ENCODE measurements at places on chromosomes 16 and 17. TPM values are rescaled to one million over a fixed set of nuclear protein-coding genes. Genes with fewer than 3 reads are reported as not detected.

DNA sequence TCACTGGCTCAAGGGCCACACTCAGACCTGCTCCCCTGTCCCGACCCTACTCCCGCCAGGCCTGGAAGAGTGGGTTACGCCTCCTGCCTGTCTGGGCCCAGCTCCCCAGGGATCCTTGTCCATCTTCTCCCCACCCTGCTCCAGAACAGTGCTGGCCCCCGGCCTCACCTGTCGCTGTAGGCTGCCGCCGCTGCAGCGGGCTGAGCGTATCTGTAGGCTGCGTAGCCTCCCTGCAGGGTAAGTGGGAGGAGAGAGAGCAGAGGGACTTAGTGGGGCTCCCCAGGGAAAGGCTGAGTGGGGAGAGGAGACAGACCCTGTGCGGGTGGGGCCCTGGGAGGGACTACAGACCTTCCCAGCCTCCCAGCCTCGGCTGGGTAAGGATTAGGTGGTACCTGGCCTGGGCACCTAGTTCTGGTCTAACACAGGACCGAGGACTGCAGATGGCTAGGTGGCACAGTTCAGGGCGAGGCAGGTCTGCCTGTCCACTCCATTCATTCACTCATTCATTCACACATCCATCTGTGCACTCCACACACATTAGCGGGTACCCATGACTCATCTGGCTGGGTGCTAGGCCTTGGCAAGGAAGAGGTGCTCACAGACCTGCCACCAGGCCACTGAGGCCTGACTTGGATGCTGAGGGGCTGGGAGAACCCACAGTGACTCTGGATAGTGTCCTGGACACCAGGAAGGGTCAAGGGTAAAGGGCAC, 20.9 kb downstream of the ENGASE start:
- no peak for DNase-seq

DNA sequence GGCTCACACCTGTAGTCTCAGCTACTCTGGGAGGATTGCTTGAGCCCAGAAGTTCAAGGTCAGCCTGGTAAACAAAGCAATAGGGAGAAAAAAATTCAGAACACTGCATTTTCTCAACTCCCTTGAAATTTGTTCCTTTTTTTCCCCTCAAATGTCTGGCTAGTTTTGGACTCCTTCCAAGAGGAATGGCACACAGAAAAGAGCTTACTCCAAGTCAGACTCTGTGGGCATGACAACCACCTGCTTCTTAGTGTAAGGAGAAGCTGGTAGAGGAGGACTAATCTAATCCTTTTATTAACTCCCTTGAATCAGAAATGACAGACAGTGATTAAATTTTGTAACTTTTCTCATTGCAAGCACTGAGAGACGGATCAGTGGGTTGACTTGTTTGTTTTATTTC, 27.9 kb upstream of the HYDIN start:
- no peak for DNase-seq

- no peak for DNase-seq
Observed at GRCh38 chr17:60423865-60424264, 1.6 kb downstream of the CHCT1 start.

DNA sequence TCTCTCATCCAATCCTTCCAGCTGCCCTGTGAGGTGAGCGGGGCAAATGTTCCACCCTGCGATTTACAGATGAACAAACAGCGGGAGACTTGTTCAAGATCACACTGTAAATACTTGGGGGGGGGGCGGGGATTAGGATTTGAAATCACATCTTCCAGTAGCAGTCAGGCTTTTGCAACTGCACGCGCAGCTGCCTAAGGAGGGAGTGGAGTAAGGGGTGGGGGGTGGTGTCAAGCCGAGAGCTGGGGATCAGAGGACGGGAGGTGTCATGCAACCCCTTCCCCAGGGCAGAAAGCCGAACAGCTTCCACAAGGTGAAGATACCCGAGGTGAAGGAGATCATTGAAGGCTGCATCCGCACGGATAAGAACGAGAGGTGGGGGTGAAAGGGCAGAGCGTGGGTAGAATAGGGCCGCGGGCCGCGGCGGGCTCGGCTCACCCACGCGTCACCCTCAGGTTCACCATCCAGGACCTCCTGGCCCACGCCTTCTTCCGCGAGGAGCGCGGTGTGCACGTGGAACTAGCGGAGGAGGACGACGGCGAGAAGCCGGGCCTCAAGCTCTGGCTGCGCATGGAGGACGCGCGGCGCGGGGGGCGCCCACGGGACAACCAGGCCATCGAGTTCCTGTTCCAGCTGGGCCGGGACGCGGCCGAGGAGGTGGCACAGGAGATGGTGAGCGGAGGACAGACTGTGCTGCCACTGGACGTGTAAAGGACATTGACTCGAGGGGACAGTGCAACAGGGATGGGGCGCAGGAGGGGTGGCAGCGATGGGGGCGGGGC, 4.6 kb downstream of the WNK4 start:
- DNase-seq, result no peak

DNA sequence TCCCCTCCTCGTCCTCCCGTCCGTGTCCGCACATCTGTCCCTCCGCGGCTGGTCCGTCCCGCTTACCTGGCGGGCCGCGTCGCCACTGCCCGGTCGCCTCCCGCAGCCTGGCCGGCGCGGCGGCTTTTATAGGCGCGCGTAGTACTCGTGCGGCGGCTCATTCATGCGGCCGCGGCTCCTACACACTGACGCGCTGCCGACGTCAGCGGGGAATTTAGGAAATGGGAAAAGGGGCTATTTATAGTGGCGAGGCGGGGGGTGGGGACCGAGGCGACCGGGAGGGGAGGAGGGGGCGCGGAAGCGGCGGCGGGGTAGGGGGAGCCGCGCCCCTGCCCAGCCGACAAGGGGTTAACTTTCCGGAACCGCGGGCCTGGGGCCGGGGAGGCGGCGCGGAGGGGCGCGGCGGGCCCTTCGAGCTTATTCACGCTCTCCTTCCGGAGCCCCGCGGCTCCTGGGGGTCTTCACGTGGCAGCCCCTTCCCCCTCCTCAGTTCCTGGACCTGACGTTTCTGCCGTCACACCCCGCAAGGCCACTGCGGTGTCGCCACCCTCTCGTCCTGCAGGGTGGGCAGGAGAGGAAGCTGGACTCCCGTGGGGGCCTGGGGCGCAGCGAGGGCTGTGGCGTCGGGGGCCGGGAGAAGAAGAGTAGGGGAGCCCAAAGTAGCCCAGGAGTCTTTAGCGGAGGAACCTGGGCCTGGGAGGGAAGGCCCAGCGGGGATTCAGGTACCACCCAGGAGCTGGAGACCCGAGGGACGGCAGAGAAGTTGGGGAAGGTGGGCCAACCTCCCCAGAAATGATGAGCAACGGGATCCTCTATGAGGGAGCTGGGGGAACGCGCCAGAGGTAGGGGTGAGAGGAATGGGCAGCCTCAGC, 3.6 kb upstream of the HIC1 start:
- DNase-seq, result no peak

DNA sequence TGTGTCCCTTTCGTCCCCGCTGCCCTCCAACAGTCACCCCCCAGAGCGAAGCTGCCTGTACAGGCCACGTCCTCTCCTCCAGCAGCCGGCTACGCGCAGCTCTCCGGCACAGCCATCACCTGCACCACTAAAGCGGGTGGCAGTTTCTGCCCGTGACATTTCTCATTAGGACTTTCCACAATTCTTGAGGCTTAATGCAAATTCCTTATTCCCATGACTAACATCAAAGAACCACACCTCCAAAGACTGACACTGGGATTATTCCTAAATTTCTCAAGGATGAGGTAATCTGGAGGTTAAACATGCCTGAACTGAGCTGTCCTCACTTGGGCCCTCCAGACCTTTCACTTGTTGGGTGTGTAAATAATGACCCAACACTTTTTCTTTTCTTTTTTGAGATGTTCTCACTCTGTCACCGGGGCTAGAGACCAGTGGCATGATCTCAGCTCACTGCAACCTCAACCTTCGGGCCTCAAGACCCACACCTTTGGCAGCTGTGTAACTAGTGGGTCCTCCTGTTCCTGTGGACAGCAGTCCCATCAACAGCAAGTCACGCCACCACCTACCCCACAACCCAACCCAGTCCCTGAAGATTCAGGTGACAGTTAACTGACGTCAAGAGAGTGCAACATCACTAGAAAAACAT, 11.7 kb downstream of the ANKRD11 start:
- no peak for DNase-seq

GRCh38 chr17:49358641-49359247, 3.3 kb downstream of the ZNF652 start:
- no peak for DNase-seq

GRCh38 chr17:47630614-47631013, 19.1 kb upstream of the KPNB1 start:
- no peak for DNase-seq

GRCh38 chr16:29756654-29757053, 10.9 kb upstream of the C16orf54 start:
- no peak for DNase-seq

DNA sequence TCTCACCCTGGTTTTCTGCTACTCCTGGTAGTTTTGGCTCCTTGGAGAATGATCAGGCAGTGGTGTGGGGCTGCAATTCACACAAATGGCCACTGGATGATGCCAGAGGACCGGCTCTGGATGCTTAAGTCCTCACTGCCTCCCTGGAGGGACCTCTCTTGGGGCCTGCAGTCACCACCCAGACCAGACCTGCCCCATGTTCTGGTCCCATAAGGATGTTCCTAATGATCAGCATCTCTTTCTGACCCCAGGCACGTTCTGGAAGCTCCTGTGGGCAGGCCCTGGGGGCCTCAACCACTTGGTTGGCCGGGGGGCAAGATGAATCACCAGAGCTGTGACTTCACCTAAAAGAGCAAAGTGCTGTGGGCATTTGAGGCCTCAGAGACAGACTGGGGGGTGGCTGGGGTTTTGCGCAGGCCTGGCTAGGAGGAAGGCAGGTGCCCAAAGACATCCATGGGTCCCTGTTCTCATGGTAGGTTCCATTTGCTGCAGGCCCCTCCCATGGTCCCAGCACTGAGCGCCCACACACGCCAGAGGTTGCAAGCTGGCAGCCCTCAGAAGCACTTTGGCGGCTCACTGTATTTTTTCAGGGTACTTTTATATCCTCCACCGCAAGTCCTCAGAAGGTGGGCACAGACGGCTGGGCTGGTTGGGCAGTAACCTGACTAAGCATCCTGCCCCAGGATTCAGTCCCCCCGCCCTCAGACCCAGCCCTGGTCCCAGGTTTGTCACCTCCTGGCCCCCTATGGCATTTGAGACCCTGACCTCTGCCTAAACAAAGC, 53.2 kb downstream of the NT5M start:
- peak; percentile 66 for DNase-seq

DNA sequence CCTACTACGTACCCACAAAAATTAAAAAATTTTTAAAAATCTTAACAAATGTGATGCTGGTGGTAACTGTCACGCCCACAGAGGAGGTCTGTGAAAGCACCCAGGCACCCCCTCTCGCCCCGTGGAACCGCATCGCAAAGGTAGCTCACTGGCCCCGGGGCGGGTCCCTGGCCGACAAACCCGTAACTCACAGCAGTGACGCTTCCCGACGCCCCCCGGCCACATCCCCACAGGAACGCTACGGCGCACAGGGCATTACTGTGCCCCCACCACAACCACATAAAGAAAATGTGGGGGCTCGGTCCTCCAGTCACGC, 366 bp downstream of the ANKS3 start:
- DNase-seq, result no peak

GRCh38 chr17:82441691-82442487, 8.7 kb downstream of the CYBC1 start:
- DNase-seq, result no peak

DNA sequence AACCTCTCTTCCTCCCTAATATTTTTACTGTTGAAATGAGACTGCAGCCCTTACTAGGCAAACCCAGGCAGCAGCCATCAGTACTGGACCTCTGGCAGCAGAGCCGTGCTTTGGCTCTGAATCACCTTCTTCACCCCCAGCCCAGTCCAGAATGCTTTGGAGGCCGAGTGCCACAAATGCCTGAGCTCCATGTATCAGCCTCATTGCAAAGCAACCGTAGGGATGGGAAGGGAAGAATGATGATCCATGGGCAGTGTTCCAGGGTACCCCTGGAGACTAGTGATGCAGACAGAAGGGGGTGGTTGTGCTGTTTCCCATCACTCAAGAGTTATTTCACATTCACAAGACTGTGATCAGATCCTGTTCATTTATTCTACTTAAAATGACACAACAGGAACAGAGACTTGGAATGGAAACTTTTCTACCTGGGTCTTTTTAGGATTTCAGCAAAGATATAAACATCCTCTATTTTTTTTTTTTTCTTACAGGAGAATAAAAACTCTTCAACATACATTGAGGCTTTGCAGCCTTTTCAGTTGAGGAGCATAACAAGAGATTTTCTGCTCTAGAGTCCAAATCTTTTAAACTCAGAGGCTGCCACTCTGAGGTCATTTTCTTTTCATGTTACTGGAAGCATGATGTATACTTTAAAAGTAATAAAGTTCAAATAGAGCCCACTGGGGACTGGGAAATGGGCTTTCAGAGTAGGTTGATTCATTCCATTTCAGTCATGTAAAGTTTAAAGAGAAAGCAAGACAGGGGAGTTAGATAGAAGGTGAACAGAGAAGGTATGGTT, 138.3 kb downstream of the KCNJ2 start:
- no peak for DNase-seq

- DNase-seq, result no peak
Observed at GRCh38 chr16:56911771-56912571, 20.0 kb upstream of the HERPUD1 start.

GRCh38 chr16:48524348-48525200, 85.4 kb downstream of the N4BP1 start:
- DNase-seq, result peak; percentile 55

DNA sequence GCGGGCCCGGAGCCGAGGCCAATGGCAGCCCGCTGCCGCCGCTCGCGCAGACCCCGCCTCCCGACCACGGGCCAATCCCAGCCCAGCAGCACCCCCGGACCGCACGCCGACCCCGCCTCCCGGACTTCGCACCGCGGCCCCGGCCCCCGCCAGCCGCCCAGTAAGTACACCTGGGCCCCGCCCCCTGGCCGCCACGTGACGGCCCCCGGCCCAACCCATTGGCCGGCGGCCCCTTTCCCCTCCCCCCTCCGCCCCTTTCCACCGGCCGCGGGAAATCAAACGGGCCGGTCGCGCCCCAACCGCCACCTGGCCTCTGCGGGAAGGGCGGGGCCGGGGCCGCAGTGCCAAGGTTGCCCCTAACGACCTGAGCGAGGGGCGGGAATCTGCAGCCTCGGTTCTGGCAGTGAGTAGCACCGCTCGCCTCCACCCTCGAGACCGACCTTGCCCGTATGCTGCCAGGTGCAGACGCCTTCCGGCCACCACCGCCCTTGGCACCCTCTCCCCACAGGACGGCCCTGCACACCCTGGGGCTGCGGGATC, at the start of gene YBX2:
TSS of gene YBX2 (minus strand) at position 26 of the 540 bp plus-strand sequence. CDS start 139 bp downstream, outside the sequence.
- no peak for DNase-seq

DNA sequence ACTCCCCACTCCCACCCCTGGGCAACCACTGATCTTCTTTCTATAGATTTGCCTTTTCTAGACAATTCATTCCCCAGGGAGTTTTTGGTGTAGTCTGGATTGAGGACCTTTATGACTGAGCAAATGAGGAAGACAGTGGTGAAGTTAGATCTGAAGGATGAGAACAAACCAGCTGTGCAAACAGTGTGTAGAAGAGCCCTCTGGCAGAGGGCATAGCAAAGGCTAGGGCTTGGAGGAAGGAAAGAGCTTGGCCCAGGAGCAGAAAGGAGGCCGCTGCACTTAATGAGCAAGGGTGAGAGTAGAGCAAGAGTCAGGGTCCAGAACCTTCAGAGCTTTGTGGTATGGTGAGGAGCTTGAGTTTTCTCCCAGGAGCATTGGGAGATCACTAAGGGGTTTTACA, 352.7 kb downstream of the CA10 start:
- DNase-seq, result no peak

- no peak for DNase-seq
Observed at GRCh38 chr16:29112755-29113347, 128.0 kb downstream of the LAT start.

Gene ADGRG3
- total RNA-seq, result not detected

Gene HOXB1
- total RNA-seq, result not detected

Gene SPECC1
- total RNA-seq, result 91.9 TPM

Gene AATF
- total RNA-seq, result 32.5 TPM

Gene C17orf78
- total RNA-seq, result not detected

Gene KRTAP2-2
- total RNA-seq, result not detected

Gene STH
- total RNA-seq, result not detected

Gene ZG16
- not detected for total RNA-seq

Gene AGRP
- total RNA-seq, result not detected

All from chondrocyte (in vitro differentiated cells).